ENCODE measurements at places on chromosomes 5 and 9.

DNA sequence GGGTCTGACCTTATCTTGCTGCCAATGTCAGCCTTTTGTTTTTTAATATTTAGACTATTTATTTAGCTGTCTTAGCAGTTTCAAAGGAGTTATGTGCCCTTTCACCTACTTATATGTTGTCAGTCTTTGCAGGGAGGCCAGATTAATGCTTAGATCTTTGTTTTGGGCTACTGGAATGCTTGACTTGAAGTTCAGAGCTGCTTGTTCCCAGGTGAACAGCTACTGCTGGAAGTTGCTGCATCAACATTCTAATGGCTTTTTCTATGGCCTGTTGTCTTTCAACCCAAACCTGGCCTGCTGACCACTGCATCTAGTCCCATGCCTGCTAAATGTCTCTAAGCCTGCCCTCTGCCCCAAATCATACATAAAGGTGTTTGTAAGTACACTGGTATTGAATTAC lies 3.0 kb downstream of the SLC22A5 start:
- no peak for DNase-seq

- no peak for DNase-seq
These were observed 283.7 kb downstream of the CRB2 start for GRCh38 chr9:123639743-123640142.

GRCh38 chr9:117936185-117937130 lies 232.3 kb downstream of the TLR4 start:
- no peak for DNase-seq

DNA sequence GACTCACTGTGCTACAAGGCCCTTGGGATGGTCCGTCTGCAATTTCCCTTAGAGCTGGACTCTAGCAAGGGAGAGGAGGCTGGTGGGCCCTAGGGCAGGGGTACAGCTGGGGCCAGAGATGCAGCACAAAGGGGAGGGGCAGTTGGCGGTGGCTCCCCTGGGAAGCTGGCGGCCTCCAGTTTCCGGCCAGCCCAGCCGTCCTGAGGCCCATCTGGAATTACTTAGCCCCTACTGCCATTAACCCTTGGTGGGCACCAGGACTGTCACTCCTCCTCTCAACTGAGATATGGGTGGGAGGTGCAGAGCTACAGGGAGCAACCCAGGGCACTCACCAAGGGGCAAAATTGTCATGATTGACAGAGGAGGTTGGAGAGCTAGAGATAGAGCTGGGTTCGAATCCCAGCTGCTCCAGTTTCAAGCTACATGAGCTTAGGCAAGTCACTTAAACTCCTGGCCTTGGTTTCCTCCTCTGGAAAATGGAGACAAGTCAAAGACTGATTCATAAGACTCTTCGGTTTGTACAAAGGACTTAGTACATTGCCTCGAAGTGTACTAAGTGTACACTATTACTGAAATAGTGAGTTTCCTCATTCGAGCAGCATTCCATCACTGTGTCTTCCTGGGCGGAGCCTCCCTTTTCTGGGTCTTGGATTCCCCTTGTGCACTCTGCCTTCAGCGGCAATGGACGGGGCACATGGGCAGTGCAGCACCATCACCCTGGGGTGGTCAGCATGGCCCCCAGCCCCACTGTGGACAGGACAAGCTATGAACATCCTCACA lies 2.7 kb upstream of the PDGFRB start:
- DNase-seq, result no peak

DNA sequence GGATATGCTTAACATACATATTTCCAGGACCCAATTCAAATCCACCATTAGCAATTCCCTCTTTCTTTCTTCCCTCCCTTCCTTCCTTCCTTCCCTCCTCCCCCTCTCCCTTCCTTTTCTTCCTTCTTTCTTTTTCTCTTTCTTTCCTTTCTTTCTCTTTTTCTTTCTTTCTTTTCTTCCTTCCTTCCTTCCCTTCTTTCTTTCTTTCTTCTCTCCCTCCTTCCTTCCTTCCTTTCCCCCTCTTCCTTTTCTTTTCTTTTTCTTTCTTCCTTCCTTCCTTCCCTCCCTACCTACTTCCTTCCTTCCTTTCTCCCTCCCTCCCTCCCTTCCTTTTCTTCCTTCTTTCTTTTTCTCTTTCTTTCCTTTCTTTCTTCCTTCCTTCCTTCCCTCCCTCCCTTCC lies 332.0 kb downstream of the TMEM161B start:
- no peak for DNase-seq

DNA sequence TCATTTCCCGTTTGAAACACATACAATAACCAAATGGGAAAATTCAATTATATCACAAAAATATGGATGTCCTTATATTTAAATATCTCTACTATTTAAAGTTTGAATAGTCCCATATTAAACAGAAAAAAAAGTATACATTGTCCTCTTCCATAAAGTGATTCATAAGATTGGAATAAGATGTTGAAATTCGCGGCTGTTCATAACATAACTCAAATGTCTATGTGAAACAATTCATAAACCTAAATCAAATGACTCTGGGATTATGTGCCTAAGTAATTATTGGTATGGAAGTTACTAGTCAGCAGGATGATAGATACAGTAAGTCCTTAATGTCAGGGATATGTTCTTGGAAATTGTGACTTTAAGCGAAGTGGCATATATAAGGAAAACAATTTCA lies 3.9 kb upstream of the EFNA5 start:
- DNase-seq, result no peak

GRCh38 chr5:172410662-172411483 lies 43.5 kb downstream of the SH3PXD2B start:
- no peak for DNase-seq

DNA sequence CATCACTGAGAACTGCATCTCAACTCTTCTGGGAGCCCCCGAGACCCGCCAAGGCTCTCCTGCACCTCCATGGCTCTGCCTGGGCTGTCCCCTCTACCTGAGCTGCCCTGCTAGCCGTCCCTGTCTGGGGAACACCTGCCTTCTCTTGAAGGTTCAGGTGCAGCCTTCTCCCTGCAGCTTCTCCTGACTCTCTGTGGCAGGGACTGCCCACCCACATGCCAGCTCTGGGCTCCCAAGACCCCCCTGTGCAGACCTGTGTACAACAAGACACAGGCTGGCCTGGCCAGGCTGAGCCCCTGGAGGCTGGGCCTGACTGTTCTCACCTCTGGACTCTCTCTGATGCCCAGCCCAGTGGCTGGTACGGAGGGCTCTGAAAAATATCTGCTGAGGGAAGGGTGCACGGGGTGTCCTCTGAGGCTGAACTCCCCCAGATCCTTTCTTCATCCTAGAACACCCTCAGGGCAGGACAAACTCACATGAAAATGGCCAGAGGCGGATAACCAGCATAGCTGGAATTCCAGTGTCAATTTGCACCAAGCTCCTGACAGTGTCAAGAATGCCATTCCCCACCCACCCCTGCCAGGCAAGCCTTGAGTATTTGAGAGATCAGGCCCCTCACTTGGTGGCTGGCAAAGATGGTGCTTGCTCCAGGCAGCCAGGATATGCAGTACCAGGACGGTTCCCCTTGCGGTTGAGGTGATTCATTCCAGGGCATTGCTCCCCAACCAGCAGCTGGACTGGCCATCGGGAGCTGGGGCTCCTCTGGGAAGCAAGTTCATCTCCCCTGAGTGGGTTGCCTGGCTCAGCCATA lies 40.9 kb upstream of the SLC25A51 start:
- DNase-seq, result no peak

- DNase-seq, result no peak
These were observed 71.6 kb downstream of the CFAP90 start for GRCh38 chr5:7779019-7780005.

GRCh38 chr5:157369507-157369906 lies 90.5 kb upstream of the NIPAL4 start:
- DNase-seq, result no peak

- no peak for DNase-seq
These were observed 13.0 kb downstream of the UBAP2 start for GRCh38 chr9:34035656-34036055.

DNA sequence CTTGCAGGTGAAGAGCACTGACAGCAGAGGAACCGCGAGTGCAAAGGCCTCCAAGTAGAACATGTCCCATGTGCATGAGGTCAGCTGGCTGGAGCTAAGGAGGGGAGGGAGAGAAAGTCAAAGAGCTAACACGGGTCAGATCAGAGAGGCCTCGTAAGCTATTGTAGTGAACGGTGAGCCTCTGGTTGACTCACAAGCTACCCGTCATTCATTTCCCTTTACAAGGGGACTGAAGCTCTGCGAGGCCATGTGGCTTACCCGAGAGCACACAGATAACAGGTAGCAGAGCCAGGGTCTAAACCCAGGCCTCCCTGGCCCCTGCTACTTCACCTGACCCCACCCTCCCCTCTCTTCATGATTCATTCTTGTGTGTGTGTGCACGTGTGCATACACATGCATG lies 152.7 kb upstream of the ADRA1B start:
- no peak for DNase-seq

- no peak for DNase-seq
These were observed 674.6 kb upstream of the SEMA6A start for GRCh38 chr5:117249086-117249815.

- DNase-seq, result no peak
These were observed 130.9 kb upstream of the GNA14 start for GRCh38 chr9:77779010-77779409.

DNA sequence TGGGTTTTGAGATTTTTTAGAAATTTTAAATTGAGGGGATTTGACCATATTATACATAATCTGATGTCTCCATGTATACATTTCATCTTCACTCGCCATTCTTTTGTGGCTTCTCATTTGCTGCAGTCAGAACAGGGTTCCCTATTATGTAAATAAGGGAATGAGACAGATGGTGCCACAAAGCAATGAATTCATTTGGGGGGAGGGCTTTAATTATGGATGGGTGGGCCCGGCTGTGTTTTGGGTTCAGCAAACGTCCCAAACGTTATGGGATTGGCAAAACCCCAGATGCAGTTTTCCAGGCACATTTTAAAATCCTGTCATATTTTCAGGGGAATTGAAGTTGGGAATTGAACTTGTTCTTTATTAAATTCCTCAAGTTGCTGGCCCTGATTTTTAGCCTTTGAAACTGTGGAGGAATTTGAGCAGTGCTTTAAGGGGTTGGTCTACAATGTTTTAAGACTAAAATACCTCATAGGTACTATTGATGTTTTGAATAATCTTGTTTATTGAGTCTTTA lies 558.5 kb upstream of the ZNF462 start:
- DNase-seq, result no peak

- no peak for DNase-seq
These were observed 40.0 kb upstream of the DMRT1 start for GRCh38 chr9:801399-802071.

DNA sequence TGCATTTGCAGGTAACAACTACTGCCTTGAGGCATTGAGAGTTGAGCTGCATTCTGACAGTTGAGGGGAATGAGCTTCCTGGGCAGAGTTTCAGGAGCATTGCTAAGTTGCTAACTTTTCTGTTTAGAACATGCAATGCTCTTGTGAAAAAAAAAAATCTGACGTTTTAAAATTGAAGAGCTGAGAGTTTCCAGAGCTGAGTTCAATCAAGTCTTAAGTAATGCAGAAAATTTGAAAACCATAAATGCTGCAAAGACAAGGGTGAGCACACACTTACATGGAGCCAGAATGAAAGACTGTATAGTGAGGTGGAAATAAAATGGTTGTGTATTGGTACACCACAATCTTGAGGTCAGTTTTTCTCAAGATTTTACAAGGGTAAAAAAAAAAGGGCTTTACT lies 166.0 kb downstream of the GABRB2 start:
- no peak for DNase-seq

DNA sequence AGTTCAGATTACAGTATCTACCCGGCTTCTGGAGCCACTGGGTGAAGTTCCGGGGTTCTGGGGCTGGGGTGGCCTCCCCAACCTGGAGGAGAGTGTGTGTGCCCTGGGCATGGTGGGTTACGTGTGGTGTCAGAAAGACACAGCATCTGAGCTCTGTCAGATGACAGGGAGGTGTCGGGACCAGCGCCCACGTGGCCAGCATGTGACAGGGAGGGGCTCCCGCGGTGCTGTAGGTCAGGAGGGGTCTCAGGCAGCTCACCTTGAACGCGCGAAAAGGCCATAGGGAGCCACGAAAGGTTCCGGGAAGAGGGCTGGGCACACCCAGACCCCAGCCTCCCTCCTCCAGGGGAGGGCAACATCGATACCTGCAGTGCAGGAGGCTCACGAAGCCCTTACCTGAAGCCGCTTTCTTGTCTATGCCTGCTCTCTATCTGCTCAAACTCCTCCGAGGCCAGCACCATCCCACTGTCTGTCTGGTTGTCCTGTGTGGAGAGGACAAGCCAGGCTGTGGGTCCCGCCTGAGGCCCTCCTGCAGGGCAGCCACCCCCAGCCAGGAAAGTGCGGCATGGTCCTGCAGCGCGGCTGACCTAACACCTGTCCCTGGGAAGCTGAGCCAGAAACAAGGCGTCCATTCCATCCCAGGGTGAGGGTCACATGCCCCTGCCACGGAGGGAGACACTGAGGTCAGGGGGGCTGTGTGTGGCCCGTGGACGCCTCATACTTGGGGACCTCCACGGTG lies 17.4 kb upstream of the SCGB3A1 start:
- DNase-seq, result no peak

DNA sequence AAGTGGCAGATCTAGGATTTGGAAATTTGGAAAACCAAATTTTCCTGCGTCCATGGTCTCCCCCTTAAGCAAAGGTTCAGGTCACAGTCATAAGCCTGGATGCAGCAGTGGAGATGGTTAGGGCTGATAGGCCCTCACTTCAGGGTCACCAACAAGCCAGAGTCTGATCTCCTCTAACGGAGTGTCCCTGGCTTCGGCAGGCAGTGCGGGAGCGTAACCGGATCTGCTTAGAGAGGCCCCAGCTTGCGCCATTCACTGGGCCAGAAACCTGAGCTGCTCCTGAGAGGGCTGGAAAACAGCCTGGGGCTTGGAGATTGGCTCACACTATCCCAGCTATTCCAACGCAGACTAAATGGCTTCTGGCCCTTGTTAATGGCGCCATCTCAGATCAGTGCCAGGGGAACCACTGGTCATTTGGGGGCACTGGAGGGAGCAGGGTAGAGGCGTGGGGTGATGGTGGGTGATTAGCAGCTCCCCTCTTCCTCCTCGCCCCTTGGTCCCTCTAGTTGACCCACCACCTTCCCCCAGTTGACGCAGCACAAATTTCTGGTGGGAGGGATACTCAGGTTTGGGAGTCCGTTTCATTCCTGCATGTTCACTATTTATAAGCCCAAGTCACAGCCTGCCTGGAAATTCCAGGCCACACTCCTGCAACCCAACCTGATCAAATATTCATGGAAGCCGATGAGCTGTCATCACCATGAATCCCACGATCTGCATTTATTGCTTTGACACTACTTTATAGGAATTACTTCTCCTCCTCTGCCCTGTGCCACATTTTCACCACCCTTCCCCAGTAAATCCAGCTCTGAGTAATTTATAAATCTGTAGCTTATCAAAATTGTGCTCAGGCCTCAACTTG lies 134.6 kb upstream of the CPEB4 start:
- peak; percentile 70 for DNase-seq

GRCh38 chr5:139181835-139182452 lies 16.2 kb downstream of the SIL1 start:
- no peak for DNase-seq

Data from NCI-H510A (cell line).